Purkinje cell (primary cell): ENCODE measurements at places on chromosomes 6 and 20. TPM values are rescaled to one million over a fixed set of nuclear protein-coding genes. Genes with fewer than 3 reads are reported as not detected.

The TAAR6 gene
- not detected in 2 replicates for polyA plus RNA-seq

The SPINT3 gene
- polyA plus RNA-seq: not detected in 2 replicates

The MEP1A gene
- not detected in 2 replicates for polyA plus RNA-seq

The CD93 gene
- polyA plus RNA-seq: not detected in 2 replicates
